HAP-1 (cell line): ENCODE measurements at places on chromosomes 7 and 10.
A peak's percentile ranks its signal among the peaks of the same experiment; 100 is the strongest.

DNA sequence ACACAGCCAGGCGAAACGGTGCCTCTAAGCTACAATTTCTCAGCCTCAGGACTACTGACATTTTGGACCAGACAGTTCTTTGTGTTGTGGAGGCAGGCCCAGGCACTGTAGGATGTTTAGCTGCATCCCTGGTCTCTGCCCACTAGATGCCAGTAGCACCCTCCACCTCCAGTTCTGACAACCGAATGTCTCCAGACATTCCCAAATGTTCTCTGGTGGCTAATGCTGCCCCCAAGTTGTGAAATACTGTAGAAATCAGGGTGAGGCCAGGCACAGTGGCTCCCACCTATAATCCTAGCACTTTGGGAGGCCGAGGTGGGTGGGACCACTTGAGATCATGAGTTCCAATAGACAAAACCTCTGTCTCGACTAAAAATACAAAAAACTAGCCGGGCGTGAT lies 18.2 kb downstream of the HNRNPF start:
- peak; percentile 50 for DNase-seq

GRCh38 chr7:63070696-63071095 lies 928.0 kb upstream of the ZNF722 start:
- no peak for DNase-seq

- DNase-seq = no peak
Measured at GRCh38 chr10:29736366-29737073, 101.7 kb upstream of the SVIL start.

- no peak for DNase-seq
Measured at GRCh38 chr7:131501422-131501821, 55.0 kb downstream of the PODXL start.

GRCh38 chr10:51302316-51302715 lies 228.0 kb downstream of the PRKG1 start:
- DNase-seq = no peak

DNA sequence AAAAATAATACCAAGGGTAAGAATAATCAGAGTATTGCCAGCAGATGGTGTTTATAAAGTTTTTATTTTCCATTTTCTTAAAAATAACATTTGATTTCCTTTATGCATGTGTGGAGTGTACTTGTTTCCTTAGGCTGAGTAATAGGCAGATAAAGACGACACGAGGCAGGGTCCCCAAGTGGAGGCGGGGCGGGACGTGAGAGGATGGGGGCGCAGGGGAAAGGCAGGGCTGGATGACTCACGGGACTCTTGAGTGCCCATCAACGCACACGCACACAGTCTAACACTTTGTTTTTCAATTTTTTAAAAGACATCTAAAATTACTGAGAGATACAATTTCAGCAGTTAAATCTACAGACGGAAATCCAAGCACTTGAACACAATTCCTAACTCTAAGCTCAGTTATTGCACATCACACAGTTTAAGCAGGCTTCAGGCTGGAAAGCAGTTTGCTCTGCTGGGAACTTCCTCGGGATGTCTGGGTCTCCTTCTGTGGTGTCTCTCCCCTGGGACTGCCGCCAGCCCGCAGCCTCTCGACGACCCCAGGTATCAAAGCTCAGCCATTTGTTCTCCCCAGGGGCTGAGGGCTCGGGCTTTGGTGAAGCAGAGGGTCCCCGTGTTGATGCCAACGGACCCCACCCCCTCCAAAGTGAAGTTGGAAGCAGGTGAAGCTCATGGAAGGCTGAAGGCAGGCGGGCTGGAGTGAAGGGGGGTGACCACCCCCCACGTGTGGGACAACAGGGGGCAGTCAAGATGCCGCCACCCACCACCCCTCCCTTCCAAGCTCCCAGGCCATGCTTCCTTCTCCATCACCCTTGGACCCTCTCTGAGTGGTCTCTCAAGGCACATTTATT lies 29.1 kb downstream of the SPOCK2 start:
- DNase-seq = no peak

- peak; percentile 8 for DNase-seq
Measured at GRCh38 chr10:65931291-65932070, 994.4 kb upstream of the LRRTM3 start.
